ENCODE measurements at places on chromosomes 6 and 20. TPM values are rescaled to one million over a fixed set of nuclear protein-coding genes. Genes with fewer than 3 reads are reported as not detected.

- peak; percentile 31 for DNase-seq
Measured at GRCh38 chr6:155084431-155085123, 89.5 kb downstream of the TIAM2 start.

DNA sequence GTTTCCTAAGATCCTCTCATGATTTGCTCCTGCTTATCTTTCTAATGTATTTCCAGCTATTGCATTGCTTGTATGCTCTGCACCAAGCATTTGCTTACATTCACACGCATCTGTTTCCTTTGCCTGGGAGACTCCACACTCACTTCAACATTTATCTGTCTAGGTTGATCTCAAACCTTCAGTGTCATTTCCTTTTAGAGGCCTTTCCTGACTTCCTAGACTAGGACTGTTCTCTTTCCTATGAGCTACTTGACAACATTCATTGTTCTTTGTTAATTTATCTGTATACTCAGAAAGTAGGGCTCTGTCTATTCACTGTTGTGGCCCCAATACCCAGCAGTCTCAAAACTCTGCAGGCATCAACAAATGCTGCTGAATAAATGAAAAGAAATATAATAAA is 84.4 kb downstream of the WASF1 start:
- DNase-seq: no peak

DNA sequence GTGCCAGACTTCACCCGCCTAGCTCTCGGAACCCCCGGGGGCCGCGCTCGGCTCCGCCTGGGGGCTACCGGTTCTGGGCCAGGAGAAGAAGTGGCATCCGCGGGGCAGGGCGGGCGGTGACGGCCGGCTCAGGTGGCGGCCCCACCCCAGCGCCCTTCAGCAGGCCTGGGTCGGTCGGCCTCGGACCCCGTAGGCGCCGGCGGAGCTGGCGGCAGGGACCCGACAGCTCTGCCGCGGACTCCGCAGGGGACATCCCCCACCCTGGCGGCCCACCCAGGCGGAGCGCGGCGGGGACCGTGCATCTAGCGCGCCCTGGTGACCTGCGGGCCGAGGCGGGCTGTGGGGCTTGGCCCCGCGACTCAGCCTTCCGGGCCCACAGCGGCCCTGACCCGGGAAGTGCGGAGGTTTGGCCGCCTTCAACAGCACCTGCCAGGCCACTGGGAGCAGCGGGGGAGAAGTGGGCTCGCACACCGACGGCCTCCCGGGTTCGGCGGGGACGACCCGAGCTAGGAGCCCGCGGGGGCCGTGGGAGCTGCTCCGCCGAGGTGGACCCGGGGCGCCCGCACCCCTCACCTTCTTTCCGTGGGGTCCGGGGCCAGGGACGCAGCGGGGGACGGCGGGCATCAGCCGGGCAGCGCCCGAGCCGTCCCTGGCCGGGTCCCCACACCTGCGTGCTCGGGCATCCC is 87.1 kb downstream of the TMEM242 start:
- DNase-seq: no peak

DNA sequence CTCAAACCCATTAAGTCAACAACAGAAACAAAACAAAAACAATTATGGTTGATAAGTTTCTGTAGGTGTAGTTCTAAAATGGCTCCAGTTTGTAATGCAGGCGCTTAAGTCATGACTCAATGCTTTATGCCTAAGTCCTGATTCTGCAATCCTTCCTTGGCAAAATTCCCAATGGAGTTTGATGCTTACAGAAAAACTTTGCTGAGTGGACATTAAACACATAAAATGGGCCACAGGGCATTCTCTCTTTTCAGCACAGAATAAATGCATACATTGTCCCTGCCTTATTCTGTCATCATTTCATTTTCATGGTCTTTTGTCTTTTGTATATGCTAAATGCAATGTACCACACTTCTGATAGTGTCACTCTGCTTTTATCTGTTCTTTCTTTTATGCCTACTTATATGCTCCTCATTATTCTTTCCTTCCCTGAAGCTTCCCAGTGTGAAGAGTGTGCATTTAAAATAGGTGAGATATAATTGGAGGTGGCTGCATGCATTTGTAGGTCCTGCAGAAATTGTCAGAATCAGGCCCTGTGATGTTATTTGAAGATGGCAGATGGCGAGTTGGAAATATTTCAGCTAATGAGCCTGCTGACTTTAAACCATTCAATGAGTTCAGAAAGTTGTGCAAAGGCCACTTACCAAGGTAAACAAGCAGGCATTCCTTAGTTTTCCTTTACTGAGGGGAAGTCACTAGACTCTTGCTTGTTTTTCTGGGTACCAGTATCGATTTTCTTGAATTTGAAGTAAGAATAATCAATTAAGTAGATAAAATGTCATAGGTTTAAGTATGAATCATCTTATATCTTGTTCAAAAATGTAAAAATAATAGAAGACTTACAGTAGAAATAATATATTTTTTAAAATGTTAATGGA is 313.1 kb downstream of the TRDN start:
- peak; percentile 65 for DNase-seq

GRCh38 chr6:21588481-21589351 is 4.8 kb upstream of the SOX4 start:
- peak; percentile 84 for DNase-seq

DNA sequence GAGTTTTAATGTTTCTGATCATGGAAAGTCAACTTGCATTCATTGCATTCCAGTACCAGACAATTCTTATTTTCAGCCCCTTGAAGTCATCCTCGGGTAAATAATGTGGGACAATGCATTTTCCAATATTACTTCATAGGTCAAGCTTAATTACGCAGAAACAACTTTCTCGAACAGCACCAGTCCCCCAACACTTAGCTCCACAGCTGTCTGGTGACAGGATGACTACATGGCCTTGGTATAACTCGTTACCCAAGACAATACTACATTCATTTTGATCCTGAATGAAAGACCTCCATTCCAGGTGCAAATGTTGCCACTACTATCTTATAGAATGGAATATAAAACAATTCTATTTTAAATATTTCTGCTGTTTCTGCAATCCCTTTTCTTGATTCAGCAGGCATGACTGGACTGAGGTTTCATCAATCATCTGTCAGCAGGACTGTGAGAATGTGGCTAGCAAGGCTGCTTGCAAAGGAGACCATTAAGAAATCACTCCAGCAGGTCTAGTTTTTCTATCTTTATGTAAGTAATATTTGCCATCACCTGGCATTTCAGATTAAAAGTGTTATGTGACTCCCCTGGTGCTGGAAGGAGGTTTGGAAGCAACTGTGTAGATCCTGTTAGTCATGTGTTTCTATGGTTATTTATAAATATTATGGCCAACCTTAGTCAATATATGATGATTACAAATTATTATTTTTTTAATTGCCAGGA is 147.9 kb downstream of the HAO1 start:
- peak; percentile 61 for DNase-seq

GRCh38 chr6:1787894-1788293 is 178.2 kb downstream of the FOXC1 start:
- peak; percentile 75 for DNase-seq

The TAP1 gene
- 27.7 TPM for total RNA-seq

The RHAG gene
- not detected for total RNA-seq

The CEBPB gene
- total RNA-seq: 71.3 TPM

The FOXP4 gene
- total RNA-seq: 2.3 TPM
